ENCODE measurements at places on chromosomes 4 and X.

DNA sequence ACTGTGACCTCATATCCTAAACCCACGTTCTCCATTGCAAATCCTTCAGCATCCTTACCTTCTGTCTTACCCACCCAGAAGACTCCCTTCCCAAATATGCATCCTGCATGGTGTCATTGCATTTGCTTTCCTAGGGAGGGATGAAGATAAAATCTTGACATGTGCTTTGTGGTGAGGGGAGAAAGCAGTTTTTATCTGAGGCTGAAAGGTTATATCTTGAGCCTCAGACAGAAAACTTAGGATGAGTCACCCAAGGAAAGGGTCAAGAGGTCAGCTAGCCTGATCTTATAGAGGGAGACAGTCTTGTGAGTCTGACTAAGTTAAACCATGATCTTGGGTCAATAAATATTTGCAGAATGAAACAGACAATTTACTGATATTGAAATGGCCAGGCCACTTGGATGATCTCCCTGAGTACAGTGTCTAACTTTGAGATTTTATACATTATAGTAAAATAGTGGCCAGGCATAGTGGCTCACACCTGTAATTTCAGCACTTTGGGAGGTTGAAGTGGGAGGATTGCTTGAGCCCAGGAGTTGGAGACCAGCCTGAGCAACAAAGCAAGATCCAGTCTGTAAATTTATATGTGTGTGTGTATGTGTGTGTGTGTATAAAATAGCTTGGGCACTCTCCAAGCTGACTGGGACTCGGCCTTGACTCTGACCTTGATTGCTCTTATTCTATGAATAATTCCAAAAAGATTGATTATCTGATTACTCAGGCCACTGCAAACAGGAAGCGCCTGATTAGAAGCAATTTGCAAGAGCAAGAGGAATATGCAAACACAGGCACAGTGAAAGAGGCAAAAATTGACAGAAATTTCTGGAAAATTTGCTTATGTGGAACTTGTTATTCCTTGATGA lies 15.4 kb upstream of the FAM9C start:
- no peak for DNase-seq

DNA sequence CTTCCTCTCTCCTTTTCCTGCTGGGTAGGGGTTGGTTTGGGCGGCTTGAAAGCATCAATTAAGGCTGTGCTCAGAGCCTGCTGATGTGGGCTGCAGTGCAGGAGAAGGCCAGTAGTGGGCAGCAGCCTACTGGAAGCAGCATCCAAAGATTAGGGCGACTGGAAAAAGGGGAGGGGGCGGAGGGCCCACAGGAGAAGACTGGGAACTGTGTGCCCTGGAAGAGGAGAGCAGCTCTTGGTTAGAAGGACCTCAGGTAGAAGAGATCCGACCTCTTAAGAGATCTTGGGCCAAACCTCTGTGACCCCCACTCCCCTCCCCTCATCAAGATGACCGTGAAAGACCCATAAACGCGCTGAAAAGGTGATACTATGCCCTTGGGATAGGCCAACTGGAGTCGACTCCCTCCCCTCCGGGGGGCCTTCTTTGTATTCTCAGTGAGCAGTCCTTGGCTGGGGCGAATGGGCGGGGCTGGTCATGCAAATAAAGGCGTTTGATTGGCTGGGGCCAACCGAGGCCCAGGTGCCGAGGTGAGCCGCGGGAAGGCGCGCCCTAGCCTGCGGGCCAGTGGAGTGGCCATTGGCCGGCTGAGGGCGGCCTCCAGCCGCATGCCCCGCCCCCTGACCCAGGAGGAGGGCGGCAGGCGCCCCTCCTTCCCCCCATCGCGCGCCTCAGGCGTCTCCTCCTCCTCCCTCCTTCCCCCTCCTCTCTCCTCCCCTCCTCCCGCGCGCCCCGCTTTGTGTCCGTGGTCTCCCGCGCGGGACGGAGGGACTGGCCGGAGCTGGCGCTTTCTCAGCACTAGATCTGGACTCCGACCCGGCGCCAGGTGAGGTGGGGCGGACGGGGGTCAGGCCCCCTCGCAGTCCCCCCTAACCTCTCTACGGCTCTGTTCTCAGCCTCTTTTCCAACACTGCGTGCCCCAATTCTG lies 10.1 kb downstream of the DLG3 start:
- no peak for DNase-seq

GRCh38 chr4:3354455-3354811 lies 61.6 kb downstream of the RGS12 start:
- no peak for DNase-seq

DNA sequence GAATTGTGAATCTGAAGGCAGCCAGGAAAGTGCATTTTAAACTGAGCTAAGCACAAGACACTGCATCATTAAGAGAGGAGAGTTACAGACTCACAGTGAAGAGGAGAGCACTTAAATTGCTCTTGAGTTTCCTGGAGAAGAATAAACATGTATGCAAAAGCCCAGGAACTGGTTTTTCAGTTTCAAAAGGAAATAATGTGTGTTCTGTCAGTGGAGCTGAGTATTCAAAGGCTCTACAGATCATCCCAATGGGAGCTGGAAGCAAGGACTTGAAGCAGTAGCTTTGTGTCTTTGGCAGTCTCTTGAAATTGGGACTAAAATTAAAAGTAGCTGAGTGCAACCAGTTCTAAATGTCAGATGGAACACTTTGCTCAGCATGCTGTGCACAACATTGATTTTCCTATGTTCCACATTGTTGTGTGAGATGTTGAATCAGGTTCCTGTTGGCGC lies 147.5 kb upstream of the ANK2 start:
- no peak for DNase-seq

DNA sequence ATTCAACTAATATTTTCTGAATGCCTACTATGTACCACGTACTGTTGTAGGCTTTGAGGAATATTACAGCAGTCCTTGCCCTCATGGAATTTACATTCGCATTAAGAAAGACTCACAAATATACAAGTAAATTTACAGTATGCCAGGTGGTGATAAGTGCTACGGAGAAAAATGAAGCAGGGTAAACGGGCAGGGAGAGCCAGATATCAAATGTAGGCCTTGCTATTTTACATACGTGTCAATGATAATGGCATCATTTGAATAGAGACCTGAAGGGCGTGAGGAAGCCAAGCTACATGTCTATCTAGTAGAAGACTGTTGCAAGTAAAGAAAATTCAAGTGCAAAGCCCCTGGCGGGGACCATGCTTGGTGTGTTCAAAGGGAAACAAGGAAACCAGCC lies 65.2 kb downstream of the AMMECR1 start:
- no peak for DNase-seq
